ENCODE measurements at places on chromosomes 1 and 21. TPM values are rescaled to one million over a fixed set of nuclear protein-coding genes. Genes with fewer than 3 reads are reported as not detected.

DNA sequence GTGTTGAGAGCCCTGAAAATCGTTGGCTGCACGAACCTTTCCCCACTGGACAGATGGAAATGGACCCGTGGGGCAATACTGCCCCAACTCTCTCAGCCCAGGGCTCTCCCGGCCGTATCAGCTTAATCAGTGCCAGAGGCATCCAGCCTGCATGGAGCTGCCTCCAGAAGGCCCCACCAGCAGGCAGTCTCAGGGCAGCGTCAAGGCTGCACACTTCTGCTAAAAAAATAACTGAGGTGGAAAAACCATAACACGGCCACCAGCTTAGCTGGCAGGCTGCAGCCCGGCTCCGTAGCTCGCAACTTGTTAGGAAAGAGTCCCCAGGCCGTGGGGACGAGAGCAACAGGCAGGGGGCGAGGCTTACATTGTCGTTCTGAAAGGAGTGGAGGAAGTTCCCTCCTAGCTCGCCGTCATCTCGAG, 27.9 kb downstream of the MRPL37 start:
- DNase-seq = no peak

GRCh38 chr1:239960366-239960765, 131.3 kb upstream of the FMN2 start:
- DNase-seq = no peak

- peak; percentile 65 for DNase-seq
Observed at GRCh38 chr1:210239349-210240111, 6.9 kb downstream of the SERTAD4 start.

- DNase-seq = peak; percentile 70
Observed at GRCh38 chr1:94734963-94735901, 84.9 kb upstream of the SLC44A3 start.

DNA sequence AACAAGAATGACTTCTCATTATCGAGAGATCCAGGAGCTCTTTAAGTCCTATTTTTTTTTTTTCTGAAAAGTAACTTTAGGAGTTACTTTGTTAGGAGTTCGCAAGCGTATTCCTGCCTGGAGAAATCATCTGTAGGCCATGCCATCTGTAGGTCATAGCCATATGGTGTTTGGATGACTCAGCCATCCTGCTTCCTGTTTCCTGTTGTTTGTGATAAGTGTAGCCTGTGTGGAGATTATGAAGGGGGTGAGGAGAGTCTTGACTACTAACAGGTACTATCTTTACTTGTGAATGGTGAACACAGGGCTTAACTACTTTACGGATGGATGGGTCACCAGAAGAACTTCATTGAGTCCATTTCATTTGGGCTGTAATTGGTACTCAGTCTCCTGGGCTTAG, 327.2 kb downstream of the PTPRU start:
- DNase-seq = no peak

DNA sequence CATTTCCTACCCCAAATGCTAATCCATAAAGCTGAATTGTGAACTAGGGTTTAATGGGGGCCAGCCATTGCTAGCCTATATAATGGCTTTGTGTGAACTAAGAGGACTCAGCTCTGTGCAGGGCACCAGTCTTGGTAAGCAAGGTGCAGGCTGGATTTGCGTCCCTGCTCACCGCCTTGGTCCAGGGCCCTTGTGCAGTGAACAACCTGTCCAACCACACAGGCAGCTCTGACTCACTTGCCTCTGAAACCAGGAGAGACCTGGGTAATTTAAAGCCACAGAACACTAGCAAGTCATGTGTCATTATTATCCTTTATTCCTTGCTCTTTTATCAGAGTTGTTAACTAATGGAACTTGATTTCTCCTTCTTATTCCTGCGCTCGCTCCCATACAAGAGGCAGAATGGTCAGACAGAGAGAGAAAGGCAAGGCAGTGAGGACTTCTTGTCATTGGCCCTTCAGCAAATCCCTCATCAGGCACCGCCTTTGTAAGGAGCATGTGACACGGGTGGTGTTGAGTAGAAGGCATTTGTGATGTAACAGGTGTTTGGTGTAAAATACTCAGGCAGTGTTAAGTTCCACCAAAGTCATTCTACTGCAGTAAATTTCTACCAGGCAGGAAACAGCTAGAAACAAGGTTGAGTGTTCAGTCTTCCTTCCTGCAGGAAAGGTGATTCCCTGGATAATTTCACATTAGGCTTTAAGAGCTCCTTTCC, 67.3 kb upstream of the OLIG2 start:
- no peak for DNase-seq

- DNase-seq = no peak
Observed at GRCh38 chr1:213135572-213135971, 84.5 kb downstream of the RPS6KC1 start.

TBX15 gene
- total RNA-seq = 6.5 TPM

GRCh38 chr1:39431927-39432326, 59.5 kb upstream of the BMP8A start:
- no peak for DNase-seq

SPRR1B gene
- not detected for total RNA-seq

- DNase-seq = no peak
Observed at GRCh38 chr1:247172996-247173395, 1.2 kb upstream of the ZNF124 start.

DNA sequence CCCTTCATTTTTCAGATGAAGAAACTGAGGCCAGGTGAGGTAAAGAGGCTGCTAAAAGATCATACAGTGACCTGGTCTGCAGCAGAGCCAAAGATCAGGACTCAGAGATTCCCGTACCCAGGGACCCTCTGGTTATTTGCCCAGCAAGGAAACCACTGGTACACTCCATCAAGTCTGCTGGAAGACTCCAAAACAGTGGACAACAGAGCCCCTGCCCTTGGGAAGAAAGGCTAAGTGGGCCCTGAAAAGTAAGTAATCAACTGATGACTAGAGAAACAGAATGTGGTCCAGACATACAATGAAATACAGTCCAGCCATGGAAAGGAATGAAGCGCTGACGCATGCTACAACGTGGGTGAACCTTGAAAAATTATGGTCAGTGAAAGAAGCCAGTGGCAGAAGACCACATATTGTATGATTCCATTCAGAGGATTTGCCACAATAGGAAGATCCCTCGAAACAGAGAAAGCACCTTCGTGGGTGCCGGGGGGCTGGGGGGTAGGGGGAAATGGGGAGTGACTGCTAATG, 106.4 kb downstream of the ETS2 start:
- DNase-seq = no peak

NLRP3 gene
- total RNA-seq = 0.23 TPM
